B cell (primary cell): ENCODE measurements at places on chromosomes 6 and 20. TPM values are rescaled to one million over a fixed set of nuclear protein-coding genes. Genes with fewer than 3 reads are reported as not detected.

BAG2 gene
- 4.6 and 4.7 TPM in 2 replicates for total RNA-seq

MATN4 gene
- total RNA-seq = not detected in 2 replicates

LKAAEAR1 gene
- total RNA-seq = 1.8 and 1.9 TPM in 2 replicates

HLA-G gene
- 6.4 and 8.8 TPM in 2 replicates for total RNA-seq

TNXB gene
- total RNA-seq = 19.0 and 22.7 TPM in 2 replicates

DNAH8 gene
- total RNA-seq = 1.0 and 1.1 TPM in 2 replicates

PSORS1C1 gene
- not detected in 2 replicates for total RNA-seq

DNA sequence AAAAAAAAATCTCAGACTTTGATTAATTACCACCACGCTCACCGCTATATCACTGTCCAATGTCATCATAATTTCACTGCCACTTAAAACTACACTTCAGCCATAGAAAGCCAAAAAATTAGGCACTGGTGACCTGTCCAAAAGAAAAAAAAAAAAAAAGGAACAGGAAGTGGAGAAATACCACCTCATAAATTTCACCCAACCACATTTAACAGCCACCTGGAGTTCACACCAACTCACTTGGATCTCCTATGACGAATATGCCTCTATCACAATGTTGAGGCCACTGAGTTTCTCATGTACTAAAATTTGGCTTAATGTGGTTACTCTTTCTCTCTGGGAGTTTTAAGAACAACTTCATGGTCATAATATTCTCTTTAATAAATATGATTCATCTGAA, 237.5 kb upstream of the RSPO3 start:
- no peak for DNase-seq

DNA sequence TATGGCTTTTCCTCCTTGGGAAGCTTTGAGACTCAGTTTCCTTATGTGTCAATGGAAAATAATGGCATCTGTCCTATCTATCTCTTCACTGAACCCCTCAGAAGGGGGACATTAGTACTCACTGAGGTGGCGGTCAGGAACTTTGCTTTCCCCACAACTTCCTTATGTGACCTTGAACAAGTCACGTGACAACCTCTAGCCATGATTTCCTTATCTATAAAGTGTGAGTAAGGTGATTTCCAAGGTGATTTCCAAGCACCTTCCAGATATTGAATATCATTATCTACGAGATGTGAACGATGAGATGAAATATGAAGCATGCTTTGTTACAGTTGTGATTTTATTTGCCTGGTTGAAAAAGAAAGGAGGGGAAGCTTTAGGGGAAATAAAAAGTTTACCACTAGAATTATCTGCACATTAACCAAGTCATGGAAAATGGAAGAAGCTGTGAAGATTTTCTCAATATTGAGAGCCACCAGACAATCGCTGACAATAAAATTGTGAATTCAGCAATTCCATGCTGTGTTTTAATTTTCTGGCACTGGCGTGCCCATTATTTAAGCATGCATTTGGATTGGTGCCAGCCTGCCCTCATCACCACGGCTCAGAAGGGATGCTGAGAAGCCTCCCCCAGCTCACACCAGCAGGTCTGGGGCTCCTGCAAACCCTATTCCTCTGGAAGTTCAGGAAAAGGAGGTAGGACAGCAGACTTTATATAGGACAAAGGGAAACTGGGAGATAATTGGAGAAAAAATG, 255.3 kb downstream of the CD83 start:
- DNase-seq = peak; percentile 68

- peak; percentile 85 for DNase-seq
These were observed 546.6 kb downstream of the CD83 start for GRCh38 chr6:14664112-14664601.

DNA sequence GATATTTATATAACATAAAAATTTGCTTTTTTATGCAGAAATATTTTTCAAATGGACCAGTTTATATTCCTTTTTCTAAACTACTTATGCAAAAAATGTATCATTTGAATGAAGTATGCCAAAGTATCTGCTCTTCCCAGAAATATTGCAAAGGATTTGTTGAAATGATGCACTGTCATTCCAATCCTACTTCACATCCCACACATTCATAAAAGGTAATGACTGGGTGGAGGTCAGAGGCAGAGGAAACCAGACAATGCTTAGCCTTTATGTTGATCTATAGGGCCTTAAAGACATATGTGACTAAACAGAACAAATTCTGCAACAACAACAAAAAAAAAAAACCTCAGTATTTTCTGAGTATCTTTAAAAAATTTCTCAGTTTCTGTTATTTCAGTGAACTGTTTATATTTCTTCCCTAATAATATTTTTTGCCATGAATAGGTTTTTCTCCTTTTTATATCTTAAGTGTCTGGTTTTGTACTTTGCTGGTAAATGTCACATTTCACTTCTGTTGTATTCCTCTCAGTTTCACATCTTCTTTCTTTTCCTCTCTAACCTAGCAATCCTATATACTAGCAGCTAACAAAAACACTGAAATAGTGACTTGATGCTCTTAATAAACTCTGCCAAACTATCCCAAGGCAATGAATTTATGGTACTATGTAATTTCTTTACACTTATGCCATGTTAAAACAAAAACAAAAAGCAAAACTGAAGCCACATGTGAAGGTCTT, 374.1 kb downstream of the BCKDHB start:
- no peak for DNase-seq

DNA sequence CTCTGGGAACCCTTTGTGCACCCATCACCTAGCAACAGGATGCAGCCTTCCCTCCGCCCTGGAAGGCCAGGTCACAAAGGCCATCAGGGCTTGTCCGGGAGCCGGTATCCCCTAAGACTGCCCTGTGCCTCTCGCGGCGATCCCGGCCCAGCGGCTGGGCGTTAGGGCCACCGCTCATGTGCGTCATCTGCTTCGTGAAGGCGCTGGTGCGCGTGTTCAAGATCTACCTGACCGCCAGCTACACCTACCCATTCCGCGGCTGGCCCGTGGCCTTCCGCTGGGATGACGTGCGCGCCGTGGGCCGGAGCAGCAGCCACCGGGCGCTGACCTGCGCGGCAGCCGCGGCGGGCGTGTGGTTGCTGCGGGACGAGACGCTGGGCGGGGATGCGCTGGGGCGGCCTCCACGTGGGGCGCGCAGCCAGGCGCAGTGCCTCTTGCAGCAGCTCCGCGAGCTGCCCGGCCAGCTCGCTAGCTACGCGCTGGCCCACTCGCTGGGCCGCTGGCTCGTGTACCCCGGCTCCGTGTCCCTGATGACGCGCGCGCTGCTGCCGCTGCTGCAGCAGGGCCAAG, at the start of gene ABHD16B:
Gene ABHD16B, plus strand, starts transcription at position 134 of the 570 bp plus-strand sequence. Its CDS starts 43 bp downstream, at position 177.
- DNase-seq = no peak

- no peak for DNase-seq
These were observed 54.9 kb upstream of the SASH1 start for GRCh38 chr6:148287623-148288333.

DNA sequence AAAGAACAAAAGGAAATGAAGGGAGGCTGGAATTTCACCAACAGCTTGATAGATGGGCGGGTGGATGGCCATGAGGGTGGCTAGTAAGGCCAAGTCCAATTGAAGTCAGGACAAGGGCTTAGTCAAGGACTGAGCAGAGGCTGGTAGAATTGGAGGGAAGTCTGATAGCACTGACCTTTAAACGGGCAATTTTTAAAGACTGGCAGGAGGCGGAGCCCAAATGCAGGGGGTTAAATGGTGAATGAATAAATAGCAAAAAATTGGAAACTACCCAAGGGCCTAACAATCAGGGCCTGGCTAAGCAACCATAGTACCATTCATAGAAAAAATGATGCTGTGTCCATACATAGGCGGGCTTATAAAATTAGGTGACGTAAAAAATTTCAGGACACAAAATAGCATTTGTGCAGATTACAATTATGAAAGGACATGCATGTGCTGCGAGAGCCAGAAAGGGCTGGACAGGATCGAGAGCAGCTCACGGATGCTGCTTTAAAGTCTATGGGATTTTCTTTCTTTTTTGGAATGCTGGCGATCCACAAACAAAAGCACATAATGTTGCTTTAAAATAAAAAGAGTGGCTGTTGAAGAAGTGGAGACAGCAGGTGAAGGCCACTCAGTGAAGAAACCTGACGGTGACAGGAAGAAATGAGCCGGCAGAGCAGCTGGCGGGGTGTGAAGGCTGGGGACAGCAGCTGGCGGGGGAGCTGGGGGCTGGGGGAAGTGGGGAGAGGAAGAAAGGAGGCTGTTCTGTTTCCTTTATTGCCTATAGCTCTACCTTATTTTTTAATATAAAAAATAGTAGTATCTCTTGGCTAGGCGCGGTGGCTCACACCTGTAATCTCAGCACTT, 42.8 kb upstream of the TAF8 start:
- peak; percentile 58 for DNase-seq

GRCh38 chr6:43861212-43861894, 91.3 kb downstream of the VEGFA start:
- DNase-seq = no peak

DNA sequence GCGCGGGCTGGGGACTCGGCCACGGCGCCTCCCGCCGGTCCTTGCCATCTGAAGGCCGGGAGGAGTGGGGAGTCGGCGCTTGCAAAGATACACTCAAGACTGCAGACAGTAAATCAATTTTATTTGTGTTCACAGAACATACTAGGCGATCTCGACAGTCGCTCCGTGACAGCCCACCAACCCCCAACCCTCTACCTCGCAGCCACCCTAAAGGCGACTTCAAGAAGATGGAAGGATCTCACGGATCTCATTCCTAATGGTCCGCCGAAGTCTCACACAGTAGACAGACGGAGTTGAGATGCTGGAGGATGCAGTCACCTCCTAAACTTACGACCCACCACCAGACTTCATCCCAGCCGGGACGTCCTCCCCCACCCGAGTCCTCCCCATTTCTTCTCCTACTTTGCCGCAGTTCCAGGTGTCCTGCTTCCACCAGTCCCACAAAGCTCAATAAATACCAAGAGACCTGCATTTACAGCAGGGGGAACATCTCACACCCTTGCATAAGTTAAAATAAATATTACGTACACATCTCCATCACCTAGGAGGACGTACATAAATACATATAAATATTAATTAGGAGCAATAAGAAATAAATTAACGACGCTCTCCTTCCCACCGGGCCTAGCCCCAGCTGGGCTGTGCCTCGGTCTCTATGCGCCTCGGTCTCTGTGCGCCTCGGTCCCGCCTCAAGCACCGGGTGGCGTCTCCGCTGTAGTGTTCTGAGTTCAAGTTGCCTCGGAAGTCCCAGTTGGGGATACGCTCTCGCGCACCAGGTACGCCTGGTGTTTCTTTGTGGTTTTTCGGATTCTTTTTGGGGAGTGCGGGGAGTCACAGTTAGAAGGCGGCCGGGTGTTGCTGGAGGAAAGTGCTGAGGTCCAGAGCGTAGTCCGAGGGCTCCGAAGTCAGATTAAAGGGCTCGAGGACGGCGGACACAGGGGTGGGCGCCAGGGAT, 889 bp upstream of the FLOT1 start:
- peak; percentile 54 for DNase-seq

GRCh38 chr6:128513878-128514277, 6.5 kb downstream of the PTPRK start:
- DNase-seq = no peak

DNA sequence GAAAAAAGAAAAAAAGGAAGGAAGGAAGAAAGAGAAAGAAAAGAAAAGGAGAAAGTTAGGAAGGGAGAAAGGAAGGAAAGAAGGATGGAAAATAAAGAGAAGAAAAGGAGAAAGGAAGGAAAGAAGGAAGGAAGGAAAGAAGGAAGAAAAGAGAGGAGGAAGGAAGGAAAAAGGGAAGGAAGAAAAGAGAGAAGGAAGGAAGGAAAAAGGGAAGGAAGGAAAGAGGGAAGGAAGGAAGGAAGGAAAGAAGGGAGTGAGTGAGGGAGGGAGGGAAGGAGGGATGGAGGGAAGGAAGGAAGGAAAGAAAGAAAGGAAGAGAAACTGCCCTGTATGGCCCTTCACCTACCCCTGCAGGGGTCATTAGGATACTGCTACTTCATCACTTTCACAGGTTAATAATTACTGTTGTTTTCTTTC, 12.9 kb upstream of the IGF2R start:
- DNase-seq = no peak

- no peak for DNase-seq
These were observed 203.5 kb downstream of the UTRN start for GRCh38 chr6:144488590-144488989.

GRCh38 chr6:137816133-137816579, 50.9 kb upstream of the TNFAIP3 start:
- DNase-seq = no peak

- peak; percentile 66 for DNase-seq
These were observed 101.3 kb upstream of the MLN start for GRCh38 chr6:33905071-33905609.

GRCh38 chr6:123821112-123821511, 17.4 kb downstream of the NKAIN2 start:
- no peak for DNase-seq

- no peak for DNase-seq
These were observed 247.8 kb downstream of the FNDC1 start for GRCh38 chr6:159416891-159417560.

GRCh38 chr6:112044856-112045255, 9.0 kb upstream of the CCN6 start:
- no peak for DNase-seq

DNA sequence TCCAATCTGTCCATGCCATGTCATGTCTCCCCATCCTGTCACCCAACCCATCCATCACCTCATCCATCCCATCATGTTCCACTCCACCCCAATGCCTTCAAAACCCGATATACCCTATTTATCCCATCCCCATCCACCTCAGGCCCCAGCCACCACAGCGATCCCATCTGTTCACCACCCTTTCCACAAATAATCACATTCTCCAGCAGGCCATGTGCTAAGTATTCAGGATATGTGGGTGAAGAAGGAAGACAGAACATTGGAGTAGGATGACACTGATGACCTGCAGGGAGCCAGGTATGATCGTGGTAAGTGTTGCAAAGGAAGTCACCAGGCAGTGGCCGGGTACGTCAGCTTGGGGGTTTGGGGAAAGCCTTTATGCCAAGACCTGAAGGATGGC, 48.8 kb downstream of the NPEPL1 start:
- no peak for DNase-seq

DNA sequence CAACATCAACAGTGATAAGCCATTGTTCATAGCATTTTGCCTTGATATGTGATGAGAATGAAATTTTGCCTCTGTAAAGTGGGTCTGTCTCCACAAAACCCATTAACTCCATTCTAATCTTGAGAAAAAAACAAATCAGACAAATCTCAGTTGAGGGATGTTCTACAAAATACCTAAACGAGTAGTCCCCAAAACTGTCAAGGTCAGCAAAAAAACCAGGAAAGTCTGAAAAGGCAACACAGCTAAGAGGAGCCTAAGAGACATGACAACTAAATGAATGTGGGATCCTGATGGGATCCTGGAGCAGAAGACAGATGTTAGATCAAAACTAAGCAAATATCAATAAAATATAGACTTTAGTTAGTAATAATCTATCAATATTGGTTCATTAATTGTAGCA, 431.6 kb upstream of the SPTLC3 start:
- DNase-seq = no peak

DNA sequence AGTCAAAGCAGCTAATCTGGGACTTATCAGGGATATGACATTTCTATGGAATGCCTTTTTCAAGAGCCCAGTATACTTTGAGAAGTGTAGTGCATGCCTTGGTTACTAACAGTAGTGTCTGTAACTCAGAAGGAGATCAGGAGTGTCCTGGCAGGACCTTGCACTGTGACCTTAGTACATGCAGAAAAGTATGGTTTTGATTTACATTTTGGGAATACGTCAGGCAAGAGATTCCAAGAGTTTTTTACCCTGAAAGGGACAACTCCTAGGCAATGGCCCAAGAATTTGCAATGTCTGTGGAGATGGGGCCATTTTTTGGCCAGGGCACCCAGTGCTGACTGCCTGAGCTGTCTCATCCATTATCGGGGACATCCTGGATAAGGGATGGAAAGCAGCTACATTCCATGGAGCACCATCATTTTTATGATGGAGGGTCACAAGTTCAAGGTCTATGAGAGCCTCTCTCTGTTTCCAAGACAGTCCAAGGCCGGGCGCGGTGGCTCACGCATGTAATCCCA, 80.2 kb downstream of the FAM50B start:
- DNase-seq = no peak
